Stimulated activated CD8-positive, alpha-beta memory T cell treated with anti-CD3 and anti-CD28 coated beads, Interleukin-15, amount 100 ng/mL, for 48 hours (primary cell): ENCODE measurements at places on chromosomes 6 and 20.

DNA sequence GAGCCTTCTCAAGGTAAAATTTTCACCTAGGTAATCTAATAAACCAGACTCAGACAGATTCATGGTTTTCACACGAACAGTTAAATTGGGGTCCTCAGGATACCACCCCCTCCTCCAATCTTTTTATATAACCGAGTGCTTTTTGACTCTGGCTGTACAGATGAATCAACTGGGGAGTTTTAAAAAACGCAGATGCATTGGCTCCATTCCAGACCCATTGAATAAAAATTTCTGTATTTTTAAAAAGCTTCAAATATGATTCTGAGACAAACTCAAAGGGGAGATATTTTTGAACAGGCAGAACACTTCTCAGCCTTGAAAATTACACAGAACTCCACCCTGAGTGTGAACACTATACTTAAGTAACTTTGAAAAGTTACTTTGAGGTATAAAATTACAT lies 7.2 kb downstream of the UTRN start:
- DNase-seq, result no peak

DNA sequence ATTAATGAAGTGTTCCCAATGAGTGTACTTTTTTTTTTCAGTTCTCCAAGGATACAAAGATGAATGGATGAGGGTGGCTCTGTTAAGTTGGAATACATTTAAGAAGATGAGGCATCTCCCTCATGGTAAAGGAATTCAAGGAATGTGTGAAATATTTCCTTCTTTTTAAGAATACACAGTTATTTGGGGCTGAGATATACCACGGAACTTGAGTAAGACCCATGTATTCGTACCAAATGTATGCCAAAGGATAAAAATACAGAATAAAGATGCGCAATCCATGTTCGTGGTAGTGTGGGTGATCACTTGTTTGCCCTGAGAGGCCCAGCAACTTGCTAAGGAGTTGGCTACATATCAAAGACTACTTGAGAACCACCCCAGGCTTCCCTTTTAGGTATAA lies 164.2 kb upstream of the TCF21 start:
- no peak for DNase-seq

DNA sequence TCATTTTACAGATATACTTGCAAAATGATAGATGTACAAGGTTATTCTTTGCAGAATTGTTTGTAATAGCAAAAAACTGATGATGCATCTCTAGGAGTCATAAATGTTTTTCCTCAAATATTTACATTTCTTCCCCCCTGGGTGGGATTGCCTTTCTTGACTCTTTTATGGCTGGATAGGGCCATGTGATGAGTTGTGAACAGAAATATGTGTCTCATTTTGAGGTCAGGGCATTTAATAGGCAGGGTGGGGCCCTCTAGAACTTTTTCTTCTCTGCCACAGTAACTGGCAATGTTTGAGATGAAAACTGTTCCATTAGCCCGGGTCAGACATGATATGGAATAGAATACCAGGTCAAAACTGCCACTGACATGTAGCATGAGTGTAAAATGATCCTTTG lies 159.5 kb upstream of the SYNCRIP start:
- DNase-seq, result no peak

GRCh38 chr6:14545496-14545895 lies 427.9 kb downstream of the CD83 start:
- DNase-seq, result no peak

GRCh38 chr6:126372626-126373025 lies 32.7 kb downstream of the CENPW start:
- no peak for DNase-seq

GRCh38 chr6:43575105-43575771 lies 600 bp downstream of the XPO5 start:
- no peak for DNase-seq

GRCh38 chr20:48164566-48165400 lies 379.5 kb upstream of the SULF2 start:
- no peak for DNase-seq

- no peak for DNase-seq
These were observed 1162.2 kb upstream of the GJE1 start for GRCh38 chr6:140970485-140970884.

DNA sequence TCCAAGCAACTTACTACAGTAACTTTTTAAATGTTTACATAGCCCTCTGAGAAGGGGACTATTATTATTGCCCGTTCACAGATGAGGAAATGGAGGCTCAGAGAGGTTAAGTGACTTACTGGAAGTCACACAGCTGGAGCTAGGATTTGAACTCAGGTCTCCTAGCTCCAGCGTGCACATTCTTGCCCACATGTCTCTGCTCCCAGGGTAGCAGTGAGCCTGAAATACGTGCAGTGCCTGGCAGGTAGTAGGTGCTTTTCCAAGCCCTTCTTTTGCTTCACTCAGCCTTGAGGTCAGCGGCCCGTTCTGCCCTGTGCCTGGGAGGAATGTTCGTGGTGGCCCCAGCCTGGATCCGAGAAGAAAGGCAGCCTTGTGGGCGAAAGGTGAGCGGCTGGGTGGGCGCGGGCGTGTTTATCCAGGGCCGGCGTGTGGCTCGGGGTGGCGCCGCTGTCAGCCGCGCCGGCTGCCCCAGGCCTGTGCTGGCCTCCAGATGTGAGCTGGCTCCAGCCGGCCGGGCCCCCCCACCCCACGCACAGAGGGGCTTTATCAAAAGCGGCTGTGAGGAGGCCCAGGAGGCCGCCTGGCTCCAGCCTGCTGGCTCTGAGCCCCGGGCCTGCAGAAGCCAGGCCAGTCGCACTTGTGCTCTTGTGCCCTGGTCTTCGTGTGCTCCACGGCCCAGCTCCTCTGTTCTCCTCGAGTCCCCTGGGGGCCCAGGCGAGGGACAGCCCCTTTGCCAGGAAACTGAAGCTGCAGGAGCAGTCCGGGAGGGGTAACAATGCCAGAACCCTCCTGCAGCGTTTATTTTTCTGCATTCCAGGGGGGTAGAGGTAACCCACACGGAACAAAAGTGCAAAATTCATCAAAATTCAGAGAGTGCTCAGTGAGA lies 58.1 kb downstream of the UBE2V1 start:
- DNase-seq, result no peak

- DNase-seq, result no peak
These were observed 205.6 kb downstream of the SYNDIG1 start for GRCh38 chr20:24674921-24675605.

GRCh38 chr6:135449246-135449645 lies 48.3 kb downstream of the AHI1 start:
- DNase-seq, result no peak

GRCh38 chr6:89214197-89214596 lies 3.0 kb downstream of the GABRR1 start:
- DNase-seq, result no peak

GRCh38 chr20:46021361-46022359 lies 7.4 kb upstream of the SLC12A5 start:
- no peak for DNase-seq

GRCh38 chr6:10210052-10210451 lies 204.8 kb downstream of the TFAP2A start:
- DNase-seq, result no peak

DNA sequence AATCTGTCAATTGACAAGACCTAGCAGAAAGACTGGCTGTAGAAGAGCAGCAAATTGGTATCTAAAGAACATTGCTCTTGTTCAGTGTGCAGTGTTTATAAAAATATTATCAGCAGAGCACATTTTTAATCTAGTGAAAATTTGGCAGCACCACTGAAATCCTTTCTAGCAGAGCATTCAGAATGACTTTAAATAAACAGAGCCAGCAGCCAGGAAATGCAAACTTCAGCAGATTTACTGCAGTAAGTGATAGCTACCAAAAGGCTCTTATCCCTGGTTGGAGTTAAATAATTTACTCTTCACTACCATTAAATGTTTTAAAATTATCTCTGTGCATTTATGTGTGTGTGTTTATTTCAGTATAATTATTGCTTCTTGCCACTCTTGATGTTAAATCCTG lies 590.9 kb upstream of the CITED2 start:
- no peak for DNase-seq

DNA sequence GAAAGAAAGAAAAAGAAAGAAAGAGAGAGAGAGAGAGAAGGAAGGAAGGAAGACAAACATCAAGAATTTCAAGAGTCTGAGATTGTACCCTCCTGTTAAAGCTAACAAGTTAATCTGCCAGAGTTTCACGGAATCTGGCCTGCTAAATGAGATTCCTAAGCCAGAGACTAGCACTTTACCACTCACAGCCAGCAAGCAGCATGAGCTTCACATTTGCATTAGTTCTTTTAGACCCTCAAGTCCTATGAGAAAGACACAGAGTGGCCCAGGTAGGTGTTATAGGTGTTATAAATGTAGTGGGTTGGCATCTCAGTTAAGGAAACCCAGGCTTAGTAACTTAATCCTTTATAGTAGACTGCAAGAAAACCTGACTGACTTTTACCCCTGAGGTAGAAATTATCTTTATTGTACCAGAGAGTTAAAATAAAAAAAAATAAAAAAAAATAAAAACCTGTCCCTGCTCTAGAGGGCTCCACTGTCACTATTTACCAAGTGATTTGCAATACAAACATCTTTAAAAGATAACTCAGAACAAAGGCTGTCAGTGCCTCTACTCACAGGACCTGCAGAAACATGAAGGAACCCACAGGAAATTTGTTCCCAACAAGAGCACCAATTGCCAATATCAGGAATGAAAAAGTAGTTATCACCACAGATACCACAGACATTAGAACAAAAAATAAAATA lies 9.7 kb upstream of the IBTK start:
- DNase-seq, result no peak

DNA sequence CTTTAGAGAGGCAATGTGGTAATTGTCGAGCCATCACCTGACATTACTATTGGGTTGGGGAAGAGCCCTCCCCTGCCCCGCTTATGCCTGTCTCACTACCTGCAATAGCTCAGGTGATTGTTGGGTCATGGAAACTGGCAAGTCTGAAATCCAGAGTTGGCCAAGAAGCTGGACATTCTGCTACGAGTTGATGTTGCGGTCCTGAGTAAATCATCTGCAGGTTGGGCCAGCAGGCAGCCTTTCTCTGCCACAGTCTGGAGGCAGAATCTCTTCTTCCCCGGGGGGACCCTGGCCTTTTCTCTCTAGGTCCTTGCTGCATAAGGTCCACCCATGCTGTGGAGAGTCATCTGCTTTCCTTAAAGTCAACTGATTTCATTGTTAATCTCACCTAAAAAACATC lies 142.4 kb downstream of the THBS2 start:
- no peak for DNase-seq

DNA sequence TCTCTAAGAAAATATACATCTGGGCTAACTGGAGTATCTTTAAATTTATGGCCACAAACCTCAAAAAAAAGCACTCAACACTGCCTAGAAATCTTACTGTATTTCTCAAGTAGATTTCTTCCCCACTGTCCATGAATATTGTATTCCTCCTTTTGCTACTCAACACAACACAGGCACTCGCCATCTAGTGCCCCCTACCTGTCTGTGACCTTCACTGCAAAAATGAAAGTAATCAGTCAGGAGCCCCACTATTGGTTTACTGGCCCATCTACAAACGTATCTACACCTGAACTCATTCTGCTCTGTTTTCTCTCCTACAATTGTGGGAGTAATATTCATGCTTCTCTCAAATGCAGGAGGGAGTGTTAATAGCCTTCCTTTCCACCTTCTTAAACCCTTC lies 58.3 kb downstream of the LY86 start:
- DNase-seq, result no peak

- DNase-seq, result no peak
These were observed 162.9 kb upstream of the SLC24A3 start for GRCh38 chr20:19049514-19049913.

DNA sequence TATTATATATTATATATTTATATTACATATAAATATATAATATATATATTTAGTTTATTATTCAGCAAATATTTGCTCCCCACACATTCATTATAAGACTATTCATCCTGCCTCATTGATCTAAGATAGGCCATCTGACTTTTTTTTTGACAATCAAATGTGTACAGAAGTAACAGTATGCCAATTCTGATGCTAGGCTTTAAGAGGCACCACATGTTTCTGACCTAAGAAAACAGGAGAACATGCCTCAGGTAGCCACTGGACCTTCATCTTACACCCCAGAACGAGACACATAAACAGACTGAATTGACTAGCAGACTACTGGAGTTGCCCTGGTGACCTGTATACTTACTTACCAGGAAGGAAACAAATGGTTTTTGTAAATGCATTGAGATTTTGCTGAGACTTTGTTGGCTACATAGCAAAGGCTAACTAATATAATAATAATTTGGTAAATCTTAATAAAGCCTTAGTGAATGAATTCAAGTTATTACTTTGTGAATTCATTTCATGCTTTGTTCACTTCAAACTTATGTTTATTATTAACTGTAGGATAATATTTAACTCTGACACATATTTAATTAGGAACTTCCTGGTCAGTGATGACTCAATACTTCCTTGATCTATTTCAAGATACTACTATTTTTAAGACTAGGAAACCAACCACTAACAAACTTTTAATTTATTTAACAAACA lies 13.4 kb upstream of the MYO6 start:
- DNase-seq, result no peak

- no peak for DNase-seq
These were observed 1.3 kb downstream of the MAN1A1 start for GRCh38 chr6:119348096-119348747.

DNA sequence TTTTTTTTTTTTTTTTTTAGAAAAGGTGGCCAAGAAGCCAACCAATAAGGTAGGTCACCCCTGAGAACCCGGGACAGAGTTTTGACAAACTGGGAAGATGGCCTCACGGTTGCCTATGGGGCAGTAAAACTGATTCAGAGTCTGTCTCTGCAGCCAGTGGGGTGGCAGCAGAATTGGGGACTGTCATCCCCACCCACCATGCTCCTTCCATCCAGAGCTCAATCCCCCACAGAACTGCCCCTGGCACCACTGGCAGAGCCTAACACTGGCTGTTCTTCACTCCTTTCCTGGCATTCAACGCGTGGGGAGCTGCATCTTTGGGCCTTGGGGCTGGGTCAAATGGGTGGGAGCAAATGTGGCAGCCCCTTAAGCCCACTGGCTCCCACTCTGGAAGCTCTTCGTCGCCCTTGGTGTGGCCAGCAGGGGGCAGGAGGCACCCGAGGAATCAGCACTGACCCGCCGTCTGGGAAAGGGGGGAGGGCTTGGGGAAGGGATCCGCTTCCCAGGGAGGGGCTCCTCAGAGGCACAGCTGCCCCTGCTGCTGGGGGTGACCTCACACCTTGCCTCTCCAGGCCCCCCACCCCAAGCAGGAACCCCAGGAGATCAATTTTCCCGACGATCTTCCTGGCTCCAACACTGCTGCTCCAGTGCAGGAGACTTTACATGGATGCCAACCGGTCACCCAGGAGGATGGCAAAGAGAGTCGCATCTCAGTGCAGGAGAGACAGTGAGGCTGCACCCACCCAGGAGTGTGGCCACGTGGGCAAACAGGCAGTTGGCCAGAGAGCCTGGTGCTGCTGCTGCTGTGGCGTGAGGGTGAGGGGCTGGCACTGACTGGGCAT lies 10.4 kb downstream of the CD40 start:
- DNase-seq, result no peak
